ENCODE measurements at places on chromosomes 12 and 14.

DNA sequence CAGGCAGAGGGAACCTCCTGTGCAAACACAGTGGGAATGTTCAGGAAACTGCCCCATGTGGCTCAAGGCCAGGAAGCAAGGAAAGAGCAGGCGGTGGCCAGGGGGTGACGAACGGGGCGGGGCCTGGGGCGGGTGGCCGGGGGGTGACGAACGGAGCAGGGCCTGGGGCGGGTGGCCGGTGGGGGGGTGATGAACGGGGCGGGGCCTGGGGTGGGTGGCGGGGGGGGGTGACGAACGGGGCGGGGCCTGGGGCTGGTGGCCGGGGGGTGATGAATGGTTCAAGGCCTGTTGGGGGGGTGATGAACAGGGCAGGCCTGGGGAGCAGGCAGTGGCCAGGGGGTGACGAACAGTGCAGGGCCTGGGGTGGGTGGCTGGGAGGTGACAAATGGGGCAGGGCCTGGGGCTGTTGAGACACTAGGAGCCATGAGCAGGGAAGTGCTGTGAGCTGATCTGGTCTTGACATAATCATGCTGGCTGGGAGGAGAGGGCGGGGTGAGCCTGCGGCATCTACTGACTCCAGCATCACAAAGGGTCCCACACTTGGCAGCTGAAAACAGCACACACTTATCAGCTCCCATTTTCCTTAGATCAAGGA is 62.7 kb upstream of the FBRSL1 start:
- DNase-seq, result no peak

GRCh38 chr14:75167325-75167724 is 9.1 kb downstream of the TMED10 start:
- DNase-seq, result no peak

DNA sequence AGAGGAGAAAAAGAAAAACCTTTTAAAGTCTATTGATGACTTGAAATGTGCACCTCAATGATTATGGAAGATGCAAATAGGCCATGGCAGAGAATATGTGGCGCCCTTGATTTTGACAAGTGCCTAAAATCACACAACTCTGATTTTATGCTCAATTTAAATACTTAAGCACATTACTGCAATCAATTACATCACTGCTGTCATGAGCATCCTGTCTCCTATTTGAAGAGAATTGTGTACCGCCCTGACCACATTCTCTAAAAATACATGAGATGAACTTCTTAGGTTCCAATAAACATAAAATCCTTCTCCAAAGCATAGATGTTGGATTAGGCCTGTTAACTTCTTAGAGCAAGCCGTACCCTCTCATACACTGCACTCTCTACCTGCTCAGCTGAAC is 1.6 kb downstream of the TXNDC16 start:
- no peak for DNase-seq

GRCh38 chr14:79972230-79972629 is 239.1 kb downstream of the DIO2 start:
- DNase-seq, result no peak

- DNase-seq, result peak; percentile 94
Measured at GRCh38 chr12:96241846-96242256, 47.7 kb downstream of the ELK3 start.

DNA sequence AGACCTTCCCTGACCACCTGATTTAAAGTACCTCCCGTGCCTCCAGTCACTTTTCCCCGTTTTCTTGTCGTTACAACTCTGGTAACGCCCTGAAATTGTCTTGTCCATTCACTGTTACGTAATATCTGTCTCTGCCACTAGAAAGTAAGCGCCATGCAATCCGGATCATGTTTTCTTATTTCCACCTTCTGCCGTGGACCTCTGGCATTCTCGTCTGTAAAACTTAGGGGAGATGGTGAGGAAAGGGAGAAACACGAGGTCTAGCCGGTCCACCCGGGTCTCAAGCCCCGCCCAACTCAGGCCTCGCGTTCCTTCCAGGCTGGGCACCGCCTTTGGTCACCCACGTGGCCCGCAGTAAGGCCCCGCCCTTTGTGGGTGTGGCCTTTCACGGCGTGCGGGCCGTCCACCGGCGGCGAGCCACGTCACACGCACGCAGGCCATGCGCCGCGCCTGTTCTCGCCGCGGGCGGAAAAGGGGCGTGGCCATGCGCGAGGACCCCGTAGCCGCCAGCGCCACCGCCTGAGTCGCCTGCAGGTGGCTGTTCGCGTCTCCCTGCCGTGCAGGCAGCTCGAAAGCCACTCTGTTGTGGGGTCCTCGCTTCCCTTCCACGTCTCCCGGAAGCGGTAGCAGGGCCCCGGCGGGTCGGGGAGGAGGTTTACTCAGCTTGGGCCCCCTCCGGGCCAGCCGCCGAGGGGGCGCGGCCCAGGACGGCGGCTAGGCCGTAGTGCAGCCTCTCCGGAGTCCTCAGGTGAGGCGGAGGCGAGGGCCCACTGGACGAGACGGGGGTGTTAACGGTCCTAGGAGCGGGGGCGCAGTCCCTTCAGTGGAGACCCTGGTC is at the start of gene GOLGA5:
Gene GOLGA5 (plus strand): TSS at position 597 of the 838 bp plus-strand sequence. CDS start 3,133 bp downstream, outside the sequence.
- DNase-seq, result peak; percentile 99

GRCh38 chr12:80161612-80162011 is 62.3 kb downstream of the OTOGL start:
- no peak for DNase-seq

GRCh38 chr14:82694820-82695219 is 1161.2 kb upstream of the SEL1L start:
- no peak for DNase-seq

- no peak for DNase-seq
Measured at GRCh38 chr12:3336606-3337311, 154.2 kb upstream of the PRMT8 start.

GRCh38 chr12:6697584-6698351 is 2.8 kb downstream of the PIANP start:
- DNase-seq, result peak; percentile 36

- DNase-seq, result no peak
Measured at GRCh38 chr14:99644723-99645544, at the start of gene HHIPL1. Gene HHIPL1 (plus strand): TSS chr14:99645129. CDS start chr14:99645208, 79 bp downstream.

- DNase-seq, result peak; percentile 12
Measured at GRCh38 chr12:12016284-12017100, 54.2 kb upstream of the BCL2L14 start.

DNA sequence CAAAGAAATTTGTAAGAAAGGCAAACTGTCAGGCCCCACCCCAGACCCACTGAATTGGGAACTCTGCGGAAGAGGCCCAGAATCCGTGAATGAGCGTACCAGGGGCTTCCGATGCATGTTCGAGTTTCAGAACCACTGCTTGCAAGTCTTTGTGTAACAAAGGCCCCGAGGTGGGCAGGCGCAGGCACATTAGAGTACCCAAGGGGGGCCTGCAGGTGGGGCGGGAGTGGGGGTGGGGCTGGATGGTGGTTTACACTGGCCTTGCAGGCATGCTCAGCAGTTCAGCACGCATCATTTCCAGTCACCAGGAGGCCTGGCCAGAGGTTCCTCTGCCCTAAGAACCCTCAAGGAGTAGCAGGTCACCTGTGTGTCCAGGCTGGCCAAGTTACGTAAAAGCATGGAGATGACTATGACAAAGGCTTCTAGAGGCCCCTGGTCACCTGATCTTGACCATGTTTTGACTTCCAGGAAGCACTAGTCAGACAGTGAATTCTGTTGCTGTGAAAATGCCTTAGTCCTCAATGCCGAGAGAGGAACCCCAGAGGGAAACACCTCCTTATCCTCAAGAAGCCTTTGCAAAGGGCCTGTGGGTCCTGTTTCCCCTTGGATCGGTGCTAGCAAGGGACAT is 33.2 kb upstream of the IRF2BPL start:
- DNase-seq, result no peak

GRCh38 chr14:75450381-75451276 is 22.8 kb downstream of the JDP2 start:
- DNase-seq, result no peak

DNA sequence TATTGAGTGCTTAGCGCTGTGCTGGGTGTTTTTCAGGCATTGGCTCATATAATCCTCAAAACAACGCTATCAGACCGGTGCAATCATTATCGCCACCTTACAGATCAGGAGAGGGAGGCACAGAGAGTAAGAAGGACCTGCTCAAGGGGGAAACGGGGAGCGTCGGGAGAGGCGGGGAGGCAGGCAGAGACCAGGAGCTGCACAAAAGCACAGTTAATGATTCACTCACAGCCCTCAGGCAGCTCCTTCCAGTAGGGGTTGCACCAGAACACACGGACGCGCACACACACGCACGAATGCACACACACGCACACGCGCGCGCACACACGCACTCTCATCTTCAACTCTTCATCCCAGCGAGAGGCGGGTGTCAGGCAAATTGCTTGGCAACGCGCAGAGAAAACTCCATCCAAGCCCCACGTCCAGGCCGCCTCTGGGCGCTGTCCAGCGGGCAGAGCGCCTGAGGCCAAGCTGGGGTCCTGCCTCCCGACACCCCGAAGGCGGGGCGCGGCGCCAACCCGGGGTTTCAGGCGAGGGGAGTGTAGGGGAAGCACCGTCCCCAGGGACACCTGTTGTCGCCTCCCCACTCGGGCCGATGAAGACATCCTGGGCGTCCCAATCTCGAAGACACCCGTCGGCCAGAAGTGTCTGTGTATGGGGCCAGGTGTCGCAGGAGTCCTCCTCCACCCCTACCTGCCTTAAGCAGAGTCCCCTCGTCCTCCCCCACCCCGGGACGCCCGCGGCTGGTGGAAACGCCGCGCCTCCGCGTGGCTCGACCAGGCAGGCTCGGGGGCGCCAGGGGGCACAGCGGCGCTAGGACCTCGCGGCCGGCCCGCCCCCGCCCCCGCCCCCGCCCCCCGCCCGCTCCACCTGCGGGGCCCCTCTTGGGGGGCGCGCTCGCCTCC is 35.5 kb upstream of the STON2 start:
- peak; percentile 11 for DNase-seq

- DNase-seq, result no peak
Measured at GRCh38 chr12:69096669-69097335, 142.6 kb upstream of the CPSF6 start.

DNA sequence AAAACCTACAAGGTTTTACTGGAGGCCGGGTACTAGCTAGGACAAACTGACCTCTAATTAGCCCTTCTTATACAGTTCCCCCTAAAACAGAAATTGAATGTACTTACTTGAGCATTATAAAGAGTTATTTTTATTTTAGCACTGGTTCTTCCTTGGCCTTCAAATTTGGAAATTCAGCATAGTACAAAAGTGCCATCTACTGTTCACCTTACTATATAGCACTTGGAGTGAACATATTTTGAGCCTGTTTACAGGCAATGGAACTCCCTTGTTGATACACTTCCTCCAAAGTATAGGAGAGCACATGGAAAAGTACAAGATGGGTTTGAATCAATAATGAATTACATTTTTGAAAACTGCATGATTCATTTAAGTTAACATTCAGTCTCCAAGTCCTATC is 3.9 kb upstream of the POC1B start:
- peak; percentile 71 for DNase-seq

DNA sequence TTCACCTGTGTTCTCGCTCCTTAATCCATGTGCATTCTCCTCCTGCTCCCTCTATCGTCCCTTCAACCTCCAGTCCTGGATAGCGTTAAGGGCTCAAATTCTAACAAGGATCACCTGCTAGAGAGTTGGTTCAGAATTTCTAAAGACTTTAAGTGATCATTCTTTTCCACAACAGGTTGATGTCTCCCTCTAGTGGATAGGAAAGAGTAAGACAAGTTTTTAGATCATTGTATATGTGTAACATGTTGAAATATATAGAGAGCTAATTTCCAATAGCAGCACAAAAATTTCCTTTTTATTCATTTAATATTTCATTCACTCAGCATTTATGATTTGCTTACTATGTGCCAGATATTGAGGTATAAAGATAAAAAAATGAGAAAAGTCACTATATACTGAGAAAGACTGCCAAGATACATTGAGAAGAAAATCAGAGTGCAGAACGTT is 9.3 kb upstream of the ESR2 start:
- peak; percentile 51 for DNase-seq

GRCh38 chr12:100688451-100688864 is 106.1 kb upstream of the ANO4 start:
- DNase-seq, result no peak
